ENCODE measurements at places on chromosomes 4 and X. TPM values are rescaled to one million over a fixed set of nuclear protein-coding genes. Genes with fewer than 3 reads are reported as not detected.
A peak's percentile ranks its signal among the peaks of the same experiment; 100 is the strongest.

DNA sequence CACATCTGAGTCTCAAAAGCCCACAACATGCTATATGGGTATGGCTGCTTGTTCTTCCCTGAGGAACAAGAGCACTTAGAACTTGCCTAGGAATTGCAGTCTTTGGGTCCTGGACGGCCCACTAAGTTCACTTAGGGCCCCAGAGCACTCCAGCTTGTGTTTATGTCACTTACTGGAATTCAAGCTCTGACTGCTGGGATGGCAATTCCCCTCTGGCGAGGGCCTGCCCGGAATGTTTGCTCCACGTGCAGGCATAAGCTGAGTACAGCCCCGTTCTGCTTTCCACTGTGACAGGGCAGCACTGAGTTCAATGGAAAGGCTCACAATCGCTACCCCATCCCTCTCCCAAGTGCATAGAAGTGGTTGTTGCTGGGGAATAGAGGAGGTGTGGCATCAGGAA is 25.9 kb upstream of the RASSF6 start:
- ATAC-seq: no peak

DNA sequence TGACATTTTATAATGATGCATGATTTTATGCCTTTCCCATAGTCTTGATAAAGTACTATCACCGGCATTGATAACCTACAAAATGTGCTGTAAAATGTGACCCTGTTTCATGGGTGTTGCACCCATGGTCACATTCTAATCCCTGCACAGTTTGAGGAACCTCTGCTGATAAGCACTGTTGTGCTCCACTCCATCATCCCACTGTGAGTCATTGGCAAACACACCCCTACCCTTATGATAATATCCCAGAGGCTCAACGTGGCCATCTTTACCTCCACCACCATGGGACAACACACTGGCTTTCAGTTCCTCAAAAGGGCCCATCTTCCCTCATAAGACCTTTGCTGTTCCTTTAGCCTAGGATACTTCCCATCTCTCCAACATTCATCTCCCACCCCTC is 32.0 kb upstream of the SGMS2 start:
- ATAC-seq: no peak

SLC4A4 gene
- 0.32 TPM for total RNA-seq

GRCh38 chrX:69077895-69078455 is 87.3 kb downstream of the PJA1 start:
- no peak for ATAC-seq

GRCh38 chr4:90444904-90445303 is 317.7 kb downstream of the CCSER1 start:
- no peak for ATAC-seq

SSX4 gene
- total RNA-seq: not detected

DNA sequence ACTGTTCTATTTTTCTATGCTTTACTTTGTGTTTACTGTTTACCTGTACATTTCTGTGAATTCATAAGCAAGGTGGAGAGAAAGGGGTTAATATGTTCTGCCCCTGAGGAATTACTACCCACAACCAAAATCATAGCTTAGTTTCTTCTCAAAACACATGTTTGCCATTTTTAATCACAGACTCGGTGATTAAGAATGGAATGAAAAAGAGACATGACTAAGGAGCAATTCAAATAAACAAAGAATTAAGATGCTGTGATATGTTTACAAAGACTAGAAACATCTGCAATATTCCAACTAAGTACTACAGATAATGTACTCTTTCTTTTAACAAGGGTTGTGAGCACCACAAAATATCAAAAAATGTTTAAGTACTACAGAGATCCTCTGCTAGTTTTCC is 11.7 kb upstream of the FAT4 start:
- ATAC-seq: no peak

- no peak for ATAC-seq
Measured at GRCh38 chrX:146041741-146042140, 224.1 kb downstream of the SLITRK2 start.

MAGEB17 gene
- total RNA-seq: not detected

GRCh38 chrX:7698248-7698647 is 144.7 kb upstream of the VCX start:
- no peak for ATAC-seq

GRCh38 chr4:168720396-168720900 is 223.6 kb downstream of the PALLD start:
- ATAC-seq: no peak

- no peak for ATAC-seq
Measured at GRCh38 chr4:124431653-124432192, 280.8 kb downstream of the ANKRD50 start.

SGCB gene
- total RNA-seq: 24.0 TPM

- ATAC-seq: no peak
Measured at GRCh38 chr4:7608046-7608445, 173.3 kb upstream of the PSAPL1 start.

GRCh38 chr4:1381181-1381621 is 25.0 kb downstream of the NKX1-1 start:
- no peak for ATAC-seq

GRCh38 chr4:182788201-182788600 is 129.0 kb downstream of the DCTD start:
- no peak for ATAC-seq

GRCh38 chr4:58590722-58591121 is 1480.5 kb upstream of the IGFBP7 start:
- ATAC-seq: no peak

GRCh38 chr4:26311633-26312032 is 9.2 kb upstream of the RBPJ start:
- peak; percentile 57 for ATAC-seq

DNA sequence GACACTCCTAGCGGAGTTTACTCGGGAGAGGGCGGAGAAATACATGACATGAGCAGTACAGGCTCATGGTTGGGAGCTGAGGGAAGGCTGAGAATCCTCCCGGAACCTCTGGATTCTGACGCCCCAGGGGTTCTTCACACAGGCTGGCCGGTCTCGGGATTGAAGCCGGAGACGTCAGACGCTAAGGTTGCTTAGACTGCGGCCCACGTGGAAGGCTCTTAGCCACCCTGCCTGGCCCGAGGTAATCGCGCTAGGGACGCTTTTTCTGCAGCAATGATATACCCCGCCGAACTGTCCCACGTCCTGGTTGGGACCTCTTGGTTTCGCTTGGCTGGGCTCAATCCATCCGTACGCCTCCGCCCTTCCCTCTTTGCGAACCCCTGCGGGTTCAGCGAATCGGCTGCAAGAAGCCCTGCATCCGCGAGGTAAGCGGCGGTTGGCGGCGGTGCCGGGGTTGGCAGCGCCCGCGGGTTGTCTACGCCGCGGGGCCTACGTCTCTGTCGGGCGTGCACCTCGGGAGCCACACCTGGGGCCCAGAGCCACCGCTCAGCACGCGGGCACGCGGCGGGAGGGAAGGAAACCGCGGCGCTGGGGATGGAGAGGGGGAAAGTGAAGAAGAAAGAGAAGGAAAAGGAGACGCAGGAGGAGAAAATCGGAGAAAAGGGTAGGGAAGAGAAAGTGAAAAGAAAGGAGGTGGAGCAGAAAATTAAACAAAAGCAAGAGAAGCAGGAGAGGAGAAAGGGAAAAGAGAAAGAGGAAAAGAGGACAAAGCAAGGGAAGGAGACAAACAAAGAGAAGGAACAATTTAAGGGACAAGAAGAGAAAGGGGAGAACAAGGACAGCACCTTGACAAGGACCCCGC is at the start of gene ARL9:
TSS of gene ARL9 (plus strand) at position 523 of the 862 bp plus-strand sequence. CDS start at position 595, 72 bp downstream.
- peak; percentile 89 for ATAC-seq

DNA sequence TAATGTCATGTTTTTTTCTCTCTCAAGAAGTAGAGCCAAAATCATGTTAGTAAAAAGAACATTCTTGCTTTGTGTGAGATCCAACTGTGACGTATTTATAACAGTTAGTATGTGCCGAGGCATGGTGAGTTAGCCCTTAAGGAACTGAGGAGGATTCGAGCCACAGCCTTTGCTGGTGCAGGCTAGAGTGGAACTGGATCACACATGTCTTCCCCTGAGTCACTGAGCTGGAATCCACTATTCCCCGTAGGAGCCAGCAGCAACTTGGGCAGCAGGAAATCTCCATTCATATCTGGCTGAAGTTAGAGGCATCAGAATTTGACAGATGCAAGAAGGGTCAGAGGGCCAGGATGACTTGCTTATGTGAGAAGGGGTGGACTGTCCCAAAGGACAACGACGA is 144.6 kb upstream of the KIT start:
- no peak for ATAC-seq

AFF2 gene
- total RNA-seq: 0.42 TPM

Measured in activated T-helper 17 cell treated with anti-CD3 and anti-CD28 coated beads, Interleukin-2, amount 50 U/mL, for 72 hours (primary cell).